ENCODE measurements at places on chromosomes 12 and 14.

DNA sequence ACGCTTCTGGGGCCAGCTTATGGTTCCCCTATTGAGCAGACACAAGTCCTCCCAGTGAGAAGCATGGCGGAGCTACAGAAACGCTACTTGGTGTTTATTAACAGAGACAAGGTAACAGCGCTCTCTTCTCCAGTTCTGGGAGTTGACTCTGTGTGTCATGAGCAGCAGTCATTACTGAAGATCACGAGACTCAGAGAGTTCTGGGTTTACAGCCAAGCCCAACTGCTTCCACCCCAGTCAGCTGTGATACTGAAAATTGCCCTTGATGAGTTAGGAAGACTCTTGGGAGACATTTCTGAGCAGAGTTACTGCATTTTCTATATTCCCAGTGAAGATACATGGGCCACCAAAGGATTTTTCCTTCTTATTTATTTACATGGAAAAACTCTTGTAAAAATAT is 48.6 kb downstream of the CFAP251 start:
- no peak for DNase-seq

DNA sequence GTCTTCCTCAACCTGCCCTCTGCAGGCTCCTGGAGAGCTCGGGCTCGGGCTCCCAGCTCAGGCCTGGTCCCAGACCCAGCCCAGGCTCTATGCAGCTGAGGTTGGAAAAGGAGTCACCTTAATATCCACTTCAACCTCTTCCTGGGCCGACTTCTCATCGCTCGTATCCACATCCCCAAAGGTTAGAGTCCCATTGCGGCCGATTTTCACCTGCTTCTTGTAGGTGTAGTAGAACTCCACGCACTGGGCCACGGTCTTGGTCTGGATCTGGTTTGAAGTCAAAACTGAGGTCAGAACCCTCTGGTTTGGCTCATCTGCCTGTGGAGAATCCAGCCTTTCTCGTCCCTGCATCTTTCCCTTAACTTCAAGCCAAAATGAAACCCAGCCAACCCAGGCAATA is 8.4 kb upstream of the PNMA1 start:
- DNase-seq, result no peak

DNA sequence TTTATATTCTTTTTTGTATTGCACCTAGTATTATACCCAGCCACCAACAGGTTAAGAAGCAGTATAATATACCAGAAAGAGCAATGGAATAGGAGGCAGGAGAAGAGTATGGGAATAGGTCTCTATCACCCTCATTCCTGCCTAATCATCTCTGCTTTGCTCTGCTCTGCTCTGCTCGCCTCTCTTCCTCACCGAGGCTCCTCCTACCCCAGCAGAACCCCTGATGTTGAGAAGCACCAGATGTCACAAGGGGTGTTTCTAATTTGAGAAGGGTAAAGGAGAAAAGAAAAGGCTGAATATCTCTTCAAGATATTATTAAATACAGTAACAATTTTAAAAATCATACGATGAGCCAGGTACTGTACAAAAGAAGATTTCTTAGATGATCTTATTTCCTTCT is 89.0 kb downstream of the STON2 start:
- no peak for DNase-seq

GRCh38 chr14:41636492-41637392 is 30.1 kb downstream of the LRFN5 start:
- DNase-seq, result no peak

- DNase-seq, result no peak
Observed at GRCh38 chr12:25121916-25122315, 73.0 kb downstream of the DNAI7 start.

DNA sequence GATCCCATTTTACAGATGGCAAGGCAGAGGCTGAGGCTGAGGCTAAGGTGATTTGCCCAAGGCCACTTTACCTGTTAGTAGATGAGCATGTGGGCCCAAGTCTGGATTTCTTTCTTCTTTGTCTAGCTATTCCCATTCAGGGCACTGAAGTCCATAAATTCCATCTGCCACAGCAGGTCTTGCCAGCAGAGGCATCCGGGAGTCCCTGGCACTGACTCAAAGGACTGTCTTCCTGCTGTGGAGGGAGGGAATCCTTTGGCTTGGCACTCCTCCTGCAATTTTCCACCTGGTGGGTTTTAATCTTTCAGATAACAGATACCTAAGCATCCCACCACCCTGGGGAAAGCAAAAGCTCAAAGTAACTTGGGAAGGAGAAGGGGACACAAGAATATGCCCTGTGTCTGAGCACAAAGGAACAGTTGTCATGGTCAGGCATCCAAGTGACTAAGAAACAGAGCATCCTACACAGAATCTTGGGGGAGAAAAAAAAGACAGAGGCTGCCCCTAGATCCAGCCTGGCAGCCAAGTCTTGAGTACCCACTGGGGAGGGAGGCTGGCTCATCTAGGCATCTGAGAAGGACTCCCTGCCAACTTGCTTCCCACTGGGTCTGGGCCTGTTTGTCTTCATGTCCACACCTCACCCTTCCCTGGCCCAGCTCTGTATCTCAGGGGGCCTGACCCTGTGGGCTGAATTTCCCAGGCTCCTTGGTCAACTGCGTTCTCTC is 35.6 kb upstream of the CMKLR1 start:
- no peak for DNase-seq

GRCh38 chr14:75559451-75560222 is 18.8 kb upstream of the FLVCR2 start:
- DNase-seq, result no peak

DNA sequence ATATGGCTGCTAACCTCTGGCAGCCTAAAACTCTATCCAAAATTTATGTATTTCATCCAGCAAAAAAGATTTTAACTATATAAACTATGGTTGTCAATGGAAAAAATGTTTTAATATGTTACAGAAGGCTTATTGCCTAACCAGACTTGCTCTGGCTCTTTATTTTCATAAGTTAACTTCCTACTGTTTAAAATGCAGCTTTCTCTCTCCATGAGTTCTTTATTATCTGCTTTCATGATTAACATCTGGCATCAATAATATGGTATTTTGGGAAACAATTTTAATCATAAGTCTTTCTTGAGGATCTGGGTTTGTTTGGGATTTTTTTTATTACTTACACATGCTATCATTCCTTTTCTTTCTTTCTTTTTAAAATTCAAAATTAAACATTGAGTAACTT is 20.5 kb downstream of the KERA start:
- DNase-seq, result no peak

Measured in NCI-H187 (cell line).